ENCODE measurements at places on chromosomes 6 and 20. TPM values are rescaled to one million over a fixed set of nuclear protein-coding genes. Genes with fewer than 3 reads are reported as not detected.

The LST1 gene
- 0.34 TPM for total RNA-seq

The PPIL1 gene
- total RNA-seq, result 65.7 TPM

The FAM209B gene
- 0.71 TPM for total RNA-seq

The TSPO2 gene
- total RNA-seq, result not detected

The HSPA12B gene
- total RNA-seq, result 0.04 TPM

The AKAP12 gene
- total RNA-seq, result 28.7 TPM

The PNPLA1 gene
- total RNA-seq, result not detected

The CBFA2T2 gene
- 7.0 TPM for total RNA-seq

The FAM217A gene
- not detected for total RNA-seq

The WASF1 gene
- total RNA-seq, result 21.1 TPM

The NEURL2 gene
- 1.2 TPM for total RNA-seq

The CCDC170 gene
- total RNA-seq, result 0.41 TPM

The PGC gene
- not detected for total RNA-seq

The FAM83B gene
- 42.6 TPM for total RNA-seq

The ADIG gene
- total RNA-seq, result not detected

The OOEP gene
- 0.49 TPM for total RNA-seq

The TINAG gene
- total RNA-seq, result not detected

The SAMD3 gene
- total RNA-seq, result 7.1 TPM

The ZBTB46 gene
- total RNA-seq, result 0.21 TPM

The EDN1 gene
- 39.6 TPM for total RNA-seq

The OTOR gene
- not detected for total RNA-seq

The OVOL2 gene
- 8.9 TPM for total RNA-seq

The FOXP4 gene
- 8.8 TPM for total RNA-seq

The PAK5 gene
- not detected for total RNA-seq

The GCNT2 gene
- 3.0 TPM for total RNA-seq

The PEX3 gene
- 30.1 TPM for total RNA-seq

The KHDRBS2 gene
- not detected for total RNA-seq

The CALHM5 gene
- total RNA-seq, result 0.11 TPM

The KCNK16 gene
- total RNA-seq, result not detected

The CD83 gene
- 8.0 TPM for total RNA-seq

The PKIB gene
- total RNA-seq, result 2.9 TPM

The PPP1R16B gene
- total RNA-seq, result not detected

The RAET1L gene
- total RNA-seq, result 1.1 TPM

The MEI4 gene
- not detected for total RNA-seq

The RAD21L1 gene
- total RNA-seq, result not detected

The DEFB126 gene
- total RNA-seq, result not detected

The HAO1 gene
- total RNA-seq, result not detected

The ENPP1 gene
- total RNA-seq, result 1.6 TPM

The RPL10A gene
- total RNA-seq, result 1,748 TPM

The DPPA5 gene
- total RNA-seq, result not detected
